Psoas muscle (tissue), 8 donors: ENCODE measurements at places on chromosomes 2 and 18. TPM values are rescaled to one million over a fixed set of nuclear protein-coding genes. Genes with fewer than 3 reads are reported as not detected.

DNA sequence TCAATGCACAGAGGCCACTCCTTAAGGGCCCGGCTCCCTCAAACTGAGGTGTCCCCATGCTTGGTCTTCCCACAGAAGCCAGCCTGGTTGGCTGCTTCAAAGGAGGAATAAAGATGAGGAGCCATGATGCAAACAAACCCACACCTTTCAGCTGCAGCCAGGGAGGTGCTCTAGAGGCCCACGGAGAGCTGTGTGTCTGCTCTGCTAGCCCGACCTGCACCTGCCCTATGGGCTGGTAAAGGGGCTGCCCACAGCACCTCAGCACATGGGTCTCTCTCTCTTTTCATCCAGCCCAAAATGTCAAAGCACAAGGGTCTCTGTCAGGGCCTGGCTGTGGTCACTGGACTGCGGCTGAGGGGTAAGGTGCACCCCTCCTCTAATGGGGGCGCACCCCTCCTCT is 132.1 kb downstream of the MSH2 start:
- DNase-seq, result no peak
- no peak overlapping the region for H3K4me3 ChIP-seq
- no peak overlapping the region for H3K27ac ChIP-seq
- H3K36me3 ChIP-seq, result no peaks in the 10 kb centered on the region
- no peaks in the 10 kb centered on the region for H3K27me3 ChIP-seq

- H3K4me3 ChIP-seq, result no peak overlapping the region
- peaks cover 10% of the 10 kb centered on the region for H3K4me1 ChIP-seq
- no peak overlapping the region for H3K27ac ChIP-seq
- DNase-seq, result no peak
- no peaks in the 10 kb centered on the region for H3K27me3 ChIP-seq
- no peaks in the 10 kb centered on the region for H3K36me3 ChIP-seq
Observed at GRCh38 chr18:57715671-57716070, 87.4 kb downstream of the ATP8B1 start.

DNA sequence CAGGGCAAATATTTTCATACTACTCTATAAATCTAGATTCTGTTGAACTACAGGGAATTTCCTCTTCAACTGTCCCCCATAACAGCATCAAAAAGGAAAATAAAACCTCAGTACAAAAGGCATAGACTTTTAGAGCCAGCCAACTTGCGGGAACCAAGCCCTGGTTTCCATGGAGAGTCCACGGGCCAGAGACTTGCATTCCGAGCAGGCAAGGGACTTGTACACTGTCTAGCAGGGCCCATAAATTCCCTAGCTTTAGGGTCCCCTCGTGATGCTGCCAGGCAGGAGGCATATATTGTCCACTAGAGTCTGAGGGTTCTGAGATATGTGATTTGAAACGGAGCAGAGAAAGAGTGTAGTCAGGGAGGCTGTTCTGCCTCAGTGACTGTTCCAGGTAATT is 153.1 kb upstream of the SLC14A2 start:
- DNase-seq, result no peak
- H3K4me1 ChIP-seq, result no peaks in the 10 kb centered on the region
- no peaks in the 10 kb centered on the region for H3K36me3 ChIP-seq
- H3K27me3 ChIP-seq, result no peaks in the 10 kb centered on the region
- H3K27ac ChIP-seq, result no peak overlapping the region

DNA sequence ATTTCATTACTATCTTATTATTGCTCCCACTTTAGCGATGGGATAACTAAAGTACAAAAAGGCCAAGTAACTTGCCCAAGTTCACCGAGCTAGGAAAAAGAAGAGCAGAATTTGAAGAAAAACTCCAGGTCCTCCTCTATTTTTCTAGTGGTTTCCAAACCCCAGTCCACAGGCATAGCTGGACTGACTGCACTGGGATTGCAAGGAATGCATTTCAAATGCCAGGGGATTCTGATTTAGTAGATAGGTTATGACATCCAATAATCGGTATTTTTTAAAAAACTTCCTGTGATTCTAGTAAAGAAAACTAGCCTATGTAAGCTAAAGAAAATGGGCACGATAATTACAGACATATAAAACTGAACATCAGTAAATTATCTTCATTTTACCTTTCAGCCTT is 62.7 kb upstream of the GALNT5 start:
- peaks cover 3% of the 10 kb centered on the region for H3K4me1 ChIP-seq
- H3K36me3 ChIP-seq, result no peaks in the 10 kb centered on the region
- H3K27ac ChIP-seq, result no peak overlapping the region
- H3K27me3 ChIP-seq, result no peaks in the 10 kb centered on the region
- H3K4me3 ChIP-seq, result no peak overlapping the region

The MYL12B gene
- polyA plus RNA-seq, result 240 TPM

The TEX261 gene
- polyA plus RNA-seq, result 70.5 TPM

GRCh38 chr2:55616551-55617174 is 759 bp downstream of the PPP4R3B start:
- peaks cover 42% of the 10 kb centered on the region for H3K4me1 ChIP-seq
- H3K4me3 ChIP-seq, result peak overlapping the region; percentile 95
- DNase-seq, result no peak
- H3K36me3 ChIP-seq, result no peaks in the 10 kb centered on the region
- H3K27me3 ChIP-seq, result no peaks in the 10 kb centered on the region

The ANKRD53 gene
- polyA plus RNA-seq, result 0.77 TPM

The CCDC74B gene
- polyA plus RNA-seq, result 0.12 TPM

GRCh38 chr2:86211033-86211795 is 12.0 kb downstream of the MRPL35 start:
- H3K27me3 ChIP-seq, result no peaks in the 10 kb centered on the region
- no peak overlapping the region for H3K27ac ChIP-seq
- DNase-seq, result no peak
- H3K36me3 ChIP-seq, result peaks cover 99% of the 10 kb centered on the region
- no peak overlapping the region for H3K4me3 ChIP-seq

The TNS1 gene
- polyA plus RNA-seq, result 155 TPM

The COLEC11 gene
- polyA plus RNA-seq, result 1.0 TPM

The SERPINB13 gene
- not detected for polyA plus RNA-seq

DNA sequence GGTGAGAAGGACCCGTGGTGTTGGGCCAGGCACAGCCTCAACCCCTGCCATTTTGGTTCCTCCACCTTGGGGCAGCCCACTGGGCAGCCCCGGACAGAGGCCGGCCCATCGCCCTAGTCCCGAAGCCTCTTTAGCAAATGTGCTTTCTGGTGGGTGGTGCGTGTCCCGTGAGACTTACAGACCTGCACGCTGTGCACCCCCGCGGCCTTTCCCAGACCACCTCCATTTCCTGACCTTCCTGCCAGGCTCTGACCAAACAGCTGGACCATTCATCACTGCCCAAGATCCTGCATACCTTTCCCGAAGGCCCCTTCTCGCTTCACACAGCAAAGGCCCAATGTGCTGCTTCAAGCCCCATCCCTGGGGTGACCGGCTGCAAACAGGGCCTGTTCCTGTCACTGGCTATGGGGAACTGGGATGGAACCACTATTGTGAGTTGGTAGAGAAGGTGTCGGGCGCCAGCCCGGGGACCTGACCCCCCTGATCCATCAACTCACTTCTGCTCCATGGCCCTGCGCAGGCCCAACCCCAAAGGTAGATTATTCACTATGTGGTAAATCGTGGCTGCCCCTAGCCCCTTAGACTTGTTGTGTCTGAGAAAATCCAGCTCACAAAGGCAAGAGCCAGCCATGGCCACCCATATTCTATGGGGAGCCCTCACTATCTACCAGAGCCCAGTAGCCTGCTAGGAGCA is 341.0 kb downstream of the EIPR1 start:
- H3K4me1 ChIP-seq, result no peaks in the 10 kb centered on the region
- no peak for DNase-seq

The C18orf63 gene
- not detected for polyA plus RNA-seq

- no peaks in the 10 kb centered on the region for H3K36me3 ChIP-seq
- H3K27ac ChIP-seq, result no peak overlapping the region
- no peak for DNase-seq
- peak overlapping the region; percentile 74 for H3K4me3 ChIP-seq
- H3K27me3 ChIP-seq, result no peaks in the 10 kb centered on the region
- peaks cover 23% of the 10 kb centered on the region for H3K4me1 ChIP-seq
Observed at GRCh38 chr2:119544939-119545475, 758 bp downstream of the CFAP221 start.

The DYSF gene
- polyA plus RNA-seq, result 38.3 TPM

The GAREM2 gene
- polyA plus RNA-seq, result 1.4 TPM

The PJVK gene
- polyA plus RNA-seq, result 0.72 TPM

DNA sequence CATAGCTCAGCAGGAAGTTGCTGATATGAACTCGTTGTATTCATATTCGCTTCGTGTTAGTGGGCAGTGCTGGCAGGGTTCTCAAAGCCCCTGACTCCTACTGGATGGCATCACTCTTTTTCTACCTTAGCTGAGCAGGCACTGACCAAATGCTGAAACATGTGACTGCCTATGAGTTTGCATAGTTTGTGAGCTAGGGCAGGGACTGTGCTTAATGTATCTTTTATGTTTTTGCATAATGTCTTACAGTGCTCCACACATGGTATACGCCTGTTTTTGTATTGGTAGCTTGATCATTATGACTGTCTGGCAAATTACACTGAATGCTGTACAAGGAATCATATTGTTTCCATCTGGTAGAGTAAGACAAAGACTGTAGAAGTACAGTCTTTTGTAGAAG is 305.3 kb downstream of the PARD3B start:
- no peak overlapping the region for H3K27ac ChIP-seq
- H3K4me3 ChIP-seq, result no peak overlapping the region
- no peaks in the 10 kb centered on the region for H3K36me3 ChIP-seq

The WDSUB1 gene
- 4.6 TPM for polyA plus RNA-seq

DNA sequence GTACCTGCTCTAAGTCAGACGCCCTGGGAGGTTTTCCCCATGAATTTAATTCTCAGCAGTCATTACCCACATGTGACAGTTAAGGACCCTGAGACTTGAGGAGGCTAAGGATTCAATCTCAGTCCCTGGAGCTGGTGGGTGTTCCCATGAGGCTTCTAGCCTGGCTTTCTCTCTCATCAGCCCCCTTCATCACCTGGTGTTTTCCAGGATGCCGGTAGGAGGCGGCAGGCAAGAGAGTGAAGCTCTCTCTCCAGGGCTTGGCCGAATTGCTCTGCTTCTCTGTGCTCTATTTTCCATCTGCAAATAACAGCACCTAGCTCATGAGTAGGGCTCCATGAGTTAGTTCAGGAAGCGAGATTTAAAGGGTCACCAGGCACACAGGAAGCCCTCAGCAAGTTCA is 241.9 kb downstream of the PTPRM start:
- H3K4me3 ChIP-seq, result no peak overlapping the region
- H3K27ac ChIP-seq, result no peak overlapping the region
- no peaks in the 10 kb centered on the region for H3K27me3 ChIP-seq
- H3K4me1 ChIP-seq, result peaks cover 36% of the 10 kb centered on the region
- no peak for DNase-seq

The ARHGAP28 gene
- 3.0 TPM for polyA plus RNA-seq

DNA sequence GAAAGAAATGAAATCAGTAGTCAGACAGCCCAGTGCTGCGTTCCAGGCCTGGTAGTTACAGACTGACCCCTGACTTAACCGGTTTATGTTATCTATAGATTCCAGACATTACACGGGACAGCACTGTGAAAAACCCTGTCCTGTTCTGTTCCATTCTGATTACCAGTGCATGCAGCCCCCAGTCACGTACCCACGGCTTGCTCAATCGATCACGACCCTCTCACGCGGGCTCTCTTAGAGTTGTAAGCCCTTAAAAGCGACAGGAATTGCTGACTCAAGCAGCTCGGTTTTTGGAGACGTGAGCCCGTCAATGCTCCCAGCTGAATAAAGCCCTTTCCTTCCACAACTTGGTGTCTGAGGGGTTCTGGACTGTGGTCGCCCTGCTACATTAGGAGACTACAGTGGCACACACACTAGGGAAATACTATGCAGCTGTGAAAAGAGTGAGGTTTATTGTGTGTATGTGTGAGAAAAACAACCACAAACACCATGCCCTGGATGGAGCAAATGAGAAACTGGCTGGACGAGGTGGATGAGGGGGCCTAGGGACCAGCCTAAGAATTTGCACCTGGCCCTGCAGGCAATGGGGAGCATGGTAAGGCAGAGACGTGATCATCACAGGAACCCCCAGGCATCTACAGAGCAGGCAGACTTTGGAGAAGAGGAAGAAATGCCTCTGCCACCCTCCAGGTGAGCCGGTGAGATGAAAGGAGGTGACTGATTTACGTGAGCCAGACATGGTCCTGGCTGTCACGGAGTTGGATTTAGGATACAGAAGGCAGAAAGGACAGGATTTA is 49.1 kb upstream of the SEMA4C start:
- H3K36me3 ChIP-seq, result no peaks in the 10 kb centered on the region
- H3K27me3 ChIP-seq, result no peaks in the 10 kb centered on the region
- H3K4me3 ChIP-seq, result no peak overlapping the region

- DNase-seq, result peak; percentile 64
- H3K4me3 ChIP-seq, result peak overlapping the region; percentile 69
- peaks cover 37% of the 10 kb centered on the region for H3K27me3 ChIP-seq
- no peaks in the 10 kb centered on the region for H3K36me3 ChIP-seq
- H3K27ac ChIP-seq, result peak overlapping the region; percentile 46
- H3K4me1 ChIP-seq, result peaks cover 10% of the 10 kb centered on the region
Observed at GRCh38 chr2:120736624-120737339, 1.1 kb downstream of the GLI2 start.

DNA sequence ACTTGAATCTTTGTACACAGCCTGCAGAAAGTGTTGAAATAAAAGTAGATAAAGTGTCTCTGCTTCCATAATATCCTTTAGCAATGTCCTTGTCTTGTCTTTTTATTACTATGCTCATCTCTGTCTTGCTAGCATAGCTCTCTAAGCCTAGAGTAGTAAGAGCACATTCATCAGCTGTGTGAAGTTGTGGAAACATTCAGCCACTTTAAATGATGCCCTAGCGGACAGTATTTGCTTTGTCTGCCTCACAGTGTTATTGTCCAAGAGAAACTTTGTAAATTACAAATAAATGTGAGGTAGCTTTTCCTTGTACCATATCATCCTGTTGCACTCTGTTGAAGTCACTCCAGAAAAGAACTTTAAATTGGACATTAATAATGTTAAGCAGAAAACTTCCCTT is 60.3 kb upstream of the TTC21B start:
- H3K27me3 ChIP-seq, result no peaks in the 10 kb centered on the region
- H3K36me3 ChIP-seq, result no peaks in the 10 kb centered on the region
- no peak overlapping the region for H3K27ac ChIP-seq
- DNase-seq, result no peak
- no peaks in the 10 kb centered on the region for H3K4me1 ChIP-seq
- H3K4me3 ChIP-seq, result no peak overlapping the region

The TEX44 gene
- polyA plus RNA-seq, result not detected

GRCh38 chr2:12325806-12326205 is 390.9 kb upstream of the TRIB2 start:
- H3K27ac ChIP-seq, result no peak overlapping the region
- H3K36me3 ChIP-seq, result no peaks in the 10 kb centered on the region
- peaks cover 2% of the 10 kb centered on the region for H3K27me3 ChIP-seq

DNA sequence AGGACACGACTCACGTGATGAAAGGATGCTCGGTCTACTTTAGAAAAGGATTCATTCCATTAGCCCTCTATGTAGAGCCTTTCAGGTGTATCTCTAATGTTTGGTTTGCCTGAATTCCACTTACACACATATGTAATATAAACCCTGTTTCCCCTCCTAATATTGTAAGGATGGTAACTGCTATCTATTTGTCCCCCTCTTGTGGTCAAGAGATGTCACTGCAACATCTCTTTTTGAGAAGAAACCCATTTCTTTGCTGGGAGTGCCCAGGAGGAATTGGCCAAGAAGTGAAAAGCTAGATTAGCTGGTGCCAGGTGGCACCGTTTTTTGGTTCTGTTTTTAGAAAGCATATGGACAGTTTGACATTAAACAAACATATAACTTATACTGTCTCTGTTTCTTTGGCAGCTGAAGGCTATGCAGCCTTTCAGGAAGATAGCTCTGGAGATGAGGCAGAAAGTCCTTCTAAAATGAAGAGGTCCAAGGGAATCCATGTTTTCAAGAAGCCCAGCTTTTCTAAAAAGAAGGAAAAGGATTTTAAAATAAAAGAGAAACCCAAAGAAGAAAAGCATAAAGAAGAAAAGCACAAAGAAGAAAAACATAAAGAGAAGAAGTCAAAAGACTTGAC is 41.2 kb downstream of the RALBP1 start:
- no peak overlapping the region for H3K4me3 ChIP-seq
- H3K4me1 ChIP-seq, result peaks cover 7% of the 10 kb centered on the region
- no peak overlapping the region for H3K27ac ChIP-seq
- DNase-seq, result no peak
- no peaks in the 10 kb centered on the region for H3K27me3 ChIP-seq
- H3K36me3 ChIP-seq, result no peaks in the 10 kb centered on the region

The NCKAP1 gene
- 262 TPM for polyA plus RNA-seq
